IMR-90 (cell line): ENCODE measurements at places on chromosomes 5 and 9.
A peak's percentile ranks its signal among the peaks of the same experiment; 100 is the strongest.

- DNase-seq: peak; percentile 74
Observed at GRCh38 chr9:70080481-70081119, 37.0 kb downstream of the MAMDC2 start.

DNA sequence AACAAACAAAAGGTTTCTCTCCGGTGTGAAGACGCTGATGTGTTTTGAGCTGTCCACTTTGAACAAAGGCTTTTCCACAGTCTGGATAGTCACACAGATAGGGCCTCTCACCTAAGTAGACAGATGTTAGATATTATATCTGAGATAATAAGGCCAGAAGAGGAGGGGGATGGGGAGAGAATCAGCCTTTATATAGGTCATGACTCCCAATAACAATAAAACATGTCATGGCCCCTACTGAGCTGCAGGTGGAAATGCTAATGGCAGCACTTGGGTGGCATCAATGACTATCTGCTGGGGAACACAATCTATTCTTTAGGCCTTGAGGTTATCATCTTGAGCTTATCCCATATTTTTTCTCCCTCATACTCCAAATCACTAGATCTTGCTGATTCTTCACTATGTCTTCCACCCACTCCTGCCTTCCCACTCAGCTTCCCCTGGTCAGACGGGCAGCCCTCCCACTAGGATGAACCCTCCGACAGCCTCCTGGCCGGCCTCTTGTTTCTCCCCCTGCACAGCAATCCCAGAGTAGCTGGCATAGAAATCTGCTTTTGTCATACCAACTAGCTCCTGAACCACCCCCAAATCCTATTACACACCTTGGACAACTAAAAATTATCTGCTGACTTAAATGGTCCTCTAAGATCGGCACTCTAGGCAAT is 11.5 kb upstream of the SLC35D2 start:
- no peak for DNase-seq

GRCh38 chr9:78808048-78808447 is 511.1 kb downstream of the PSAT1 start:
- DNase-seq: no peak

- no peak for DNase-seq
Observed at GRCh38 chr9:84512493-84512892, 157.0 kb upstream of the NTRK2 start.
